ENCODE measurements at places on chromosomes 4 and X. TPM values are rescaled to one million over a fixed set of nuclear protein-coding genes. Genes with fewer than 3 reads are reported as not detected.

The RS1 gene
- not detected for total RNA-seq

The EOLA1 gene
- 20.8 TPM for total RNA-seq

The ARR3 gene
- total RNA-seq: not detected

The NLGN4X gene
- total RNA-seq: not detected

The PNMA6A gene
- 4.8 TPM for total RNA-seq

All from A549 treated with RU486 at 1 μM for 4 hours (cell line).